ENCODE measurements at places on chromosomes 7 and 10.

DNA sequence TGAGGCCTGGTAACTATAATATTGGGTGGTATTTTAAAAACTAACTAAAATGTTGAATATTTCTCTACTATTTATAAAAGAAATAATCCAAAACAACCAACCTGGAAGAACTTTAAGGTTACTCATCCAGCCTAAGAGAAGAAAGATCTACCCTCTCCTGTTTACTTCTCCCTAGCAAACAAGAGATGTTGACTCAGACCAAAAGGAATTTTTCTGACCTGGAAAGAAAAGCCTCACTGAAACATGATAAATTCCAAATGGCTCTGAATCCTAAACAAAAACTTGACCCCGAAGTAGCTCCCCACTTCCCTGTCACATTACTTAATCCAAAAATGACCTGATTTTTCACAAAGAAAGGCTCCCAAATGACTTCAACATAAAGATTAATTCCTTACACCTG lies 101.2 kb downstream of the PARD3 start:
- DNase-seq: no peak

DNA sequence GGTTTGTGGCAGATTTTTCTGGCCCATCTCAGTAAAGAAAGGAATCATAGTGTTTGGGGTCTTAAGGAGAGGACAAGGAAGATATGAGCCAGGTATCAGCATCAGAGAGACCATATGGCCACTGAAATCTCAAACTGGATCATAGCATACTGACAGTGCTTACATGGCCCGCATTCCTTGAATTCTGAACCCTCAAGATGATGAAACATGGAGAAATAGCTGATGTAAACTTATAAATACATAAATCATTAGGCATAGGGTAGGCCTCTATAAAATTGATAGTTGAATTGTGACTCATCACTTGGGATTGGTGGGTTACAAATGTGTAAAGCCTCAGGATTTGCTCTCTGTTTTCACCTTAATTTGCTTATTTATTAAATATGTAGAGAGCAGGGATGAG lies 688.5 kb downstream of the CNTNAP2 start:
- DNase-seq: no peak

- no peak for DNase-seq
Measured at GRCh38 chr10:3419719-3420495, 247.3 kb upstream of the PITRM1 start.

DNA sequence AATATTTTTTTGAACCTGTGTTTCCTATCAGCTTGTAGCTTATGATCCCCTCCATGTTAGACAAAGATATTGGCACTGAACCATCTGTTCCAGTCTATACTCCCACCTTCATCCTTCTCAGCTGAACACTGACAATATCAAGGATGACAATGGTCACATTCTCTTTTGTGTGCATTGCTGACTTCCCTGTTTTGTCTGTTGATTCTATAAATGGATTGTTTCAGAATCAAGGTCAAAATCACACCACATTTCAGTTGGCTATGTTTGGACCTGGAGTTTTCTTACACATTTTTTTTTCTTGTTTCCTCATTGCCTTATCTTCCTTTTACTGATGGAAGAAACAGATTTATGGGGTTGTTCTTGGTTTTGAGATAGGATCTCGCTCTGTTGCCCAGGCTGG lies 11.3 kb upstream of the SMURF1 start:
- no peak for DNase-seq

- DNase-seq: no peak
Measured at GRCh38 chr10:28837613-28838390, 160.5 kb downstream of the BAMBI start.

GRCh38 chr10:132237871-132238270 lies 51.1 kb downstream of the DPYSL4 start:
- no peak for DNase-seq

GRCh38 chr10:130054021-130054420 lies 56.6 kb downstream of the C10orf143 start:
- no peak for DNase-seq

DNA sequence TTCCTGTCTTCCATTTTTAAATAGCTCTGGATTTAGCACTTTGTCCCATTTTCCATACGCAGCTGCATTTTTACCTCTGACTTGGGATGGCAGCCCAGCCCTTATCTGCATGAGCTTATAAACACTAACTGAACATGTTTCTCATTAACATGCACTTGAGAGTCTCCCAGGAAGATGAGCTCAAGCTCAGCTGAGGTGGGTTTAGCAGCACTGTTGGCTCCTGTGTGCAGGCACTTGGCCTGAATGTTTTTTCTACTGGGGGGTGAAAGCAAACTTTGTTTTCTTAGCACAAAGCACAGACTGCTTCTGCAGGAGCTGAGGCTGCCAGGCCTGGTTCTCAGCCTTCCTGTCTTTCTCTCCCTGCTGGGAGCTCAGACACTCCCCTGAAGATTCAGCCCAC lies 1093.6 kb upstream of the AUTS2 start:
- DNase-seq: no peak

- DNase-seq: no peak
Measured at GRCh38 chr7:51223505-51223904, 93.1 kb downstream of the COBL start.

- no peak for DNase-seq
Measured at GRCh38 chr10:34299105-34299611, 515.9 kb downstream of the PARD3 start.

DNA sequence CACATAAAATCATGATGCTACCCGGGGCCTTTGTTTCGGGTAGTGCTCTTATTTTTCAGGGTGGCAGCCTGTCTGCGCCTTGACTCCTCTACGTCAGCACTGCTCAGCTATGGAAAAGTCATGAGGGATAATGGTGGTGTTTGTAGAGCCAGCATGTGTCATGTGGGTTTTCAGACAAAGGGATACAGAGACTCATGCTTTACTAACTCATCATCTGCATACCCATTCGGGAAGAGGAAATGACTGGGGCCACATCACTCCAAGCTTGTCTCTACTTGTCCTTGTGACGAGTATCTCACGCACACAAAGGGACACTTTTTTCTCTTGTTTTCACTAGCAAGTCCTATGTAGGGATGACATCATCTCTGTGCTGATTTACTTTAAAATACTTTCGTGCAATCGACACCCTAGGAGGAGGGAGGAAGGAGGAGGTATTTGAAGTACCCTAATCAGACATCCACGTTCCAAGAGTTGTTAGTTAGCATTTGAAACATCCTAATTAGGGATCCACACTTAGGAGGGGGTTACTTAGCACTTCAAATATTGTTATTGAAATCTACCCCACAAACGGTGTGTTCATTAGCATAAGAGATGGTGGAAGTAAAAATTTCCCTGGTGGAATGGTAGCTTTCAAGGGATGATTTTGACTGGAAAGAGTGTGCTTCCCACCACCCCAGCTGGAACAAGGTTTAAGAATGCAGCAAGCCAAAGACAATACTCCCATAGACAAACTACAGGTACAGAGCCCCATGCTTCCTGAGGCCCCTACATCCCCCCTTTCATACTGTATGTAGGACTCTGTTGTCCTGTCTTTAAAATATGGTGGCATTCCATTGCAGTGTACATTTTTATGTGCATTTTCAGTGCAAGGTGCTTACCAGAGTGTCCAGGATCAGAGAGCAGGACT lies 52.0 kb downstream of the THNSL1 start:
- no peak for DNase-seq

Data from retinal pigment epithelial cell (primary cell).